ENCODE measurements at places on chromosomes 5 and 9.

GRCh38 chr5:160968480-160968879 lies 116.5 kb upstream of the ATP10B start:
- DNase-seq, result no peak

- no peak for DNase-seq
Observed at GRCh38 chr5:111144352-111144930, 52.3 kb downstream of the WDR36 start.

- DNase-seq, result no peak
Observed at GRCh38 chr9:3151672-3152576, 308.0 kb upstream of the PUM3 start.

DNA sequence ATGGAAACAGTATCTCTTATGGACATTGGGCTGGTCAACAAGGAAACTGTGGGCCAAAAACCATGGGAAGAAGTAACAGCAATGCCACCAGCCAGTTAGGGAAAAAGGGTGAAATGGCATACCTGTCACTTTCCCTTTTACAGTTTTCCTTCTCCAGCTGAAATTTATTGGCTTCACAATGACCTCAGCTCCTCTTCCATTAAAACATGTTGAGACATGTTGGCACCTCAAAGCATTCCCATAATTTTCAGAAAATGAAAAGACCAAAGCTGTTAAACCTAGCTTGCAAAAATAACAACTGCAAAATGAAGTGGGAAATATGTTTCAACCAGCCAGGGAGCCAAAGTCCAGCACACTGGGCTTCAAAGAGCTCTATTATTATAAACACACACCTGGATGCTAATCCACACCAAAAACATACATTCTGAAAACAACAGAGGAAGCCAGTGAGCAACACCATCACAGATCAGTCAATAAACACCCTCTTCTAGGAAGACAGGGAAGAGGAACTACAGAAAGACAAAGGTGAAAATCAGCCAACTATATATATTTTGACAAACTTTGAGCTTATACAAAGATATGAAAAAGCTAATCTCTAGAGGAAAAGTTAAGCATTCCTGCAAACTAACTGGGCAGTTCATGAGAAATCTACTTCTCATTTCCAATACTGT lies 78.4 kb upstream of the PTGER4 start:
- no peak for DNase-seq

GRCh38 chr9:105373723-105374122 lies 74.1 kb upstream of the FSD1L start:
- no peak for DNase-seq

DNA sequence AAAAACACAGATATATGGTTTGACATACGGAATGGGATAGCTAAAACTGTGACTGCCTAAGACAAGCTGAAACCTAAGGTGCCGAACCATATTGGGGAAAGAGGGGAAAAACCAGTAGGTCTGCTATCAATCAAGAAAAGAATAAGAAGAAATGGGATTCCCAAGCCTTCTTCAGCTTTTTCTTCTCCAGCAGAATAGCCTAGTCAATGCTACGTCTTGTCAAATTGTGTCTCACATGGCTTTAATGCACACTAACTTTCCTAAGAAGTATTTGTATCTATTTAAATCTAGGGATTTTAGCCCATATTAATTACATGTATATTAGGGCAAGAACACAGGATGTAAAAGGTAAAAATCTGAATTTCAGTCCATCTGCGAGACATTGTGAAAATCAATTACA lies 797 bp upstream of the FBXO38 start:
- no peak for DNase-seq

DNA sequence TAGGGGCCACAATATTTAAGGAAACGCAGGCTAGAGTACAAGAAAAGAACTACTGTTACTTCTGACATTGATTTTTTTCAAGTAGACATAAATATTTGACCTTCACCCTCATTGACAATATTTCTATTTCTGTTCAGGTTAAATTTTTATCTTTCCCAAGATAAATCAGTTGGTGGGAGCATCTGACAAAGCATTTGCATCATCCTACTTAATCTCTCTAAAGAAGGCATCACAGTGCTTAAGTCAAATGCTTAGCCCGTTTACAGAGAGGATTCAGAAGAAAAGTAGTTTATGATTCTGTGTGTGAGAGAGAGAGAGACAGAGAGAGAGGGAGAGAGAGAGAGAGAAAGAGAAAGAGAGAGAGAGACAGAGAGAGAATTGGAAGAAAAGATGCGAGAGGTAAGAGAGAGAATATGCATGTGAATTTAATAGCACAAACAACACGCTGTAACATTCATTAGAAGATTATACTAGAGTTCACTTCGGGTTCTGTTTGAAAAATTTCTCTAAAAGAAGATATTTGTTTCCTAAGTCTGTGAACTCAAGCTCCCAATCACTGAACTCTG lies 1093.3 kb upstream of the CDH6 start:
- no peak for DNase-seq

DNA sequence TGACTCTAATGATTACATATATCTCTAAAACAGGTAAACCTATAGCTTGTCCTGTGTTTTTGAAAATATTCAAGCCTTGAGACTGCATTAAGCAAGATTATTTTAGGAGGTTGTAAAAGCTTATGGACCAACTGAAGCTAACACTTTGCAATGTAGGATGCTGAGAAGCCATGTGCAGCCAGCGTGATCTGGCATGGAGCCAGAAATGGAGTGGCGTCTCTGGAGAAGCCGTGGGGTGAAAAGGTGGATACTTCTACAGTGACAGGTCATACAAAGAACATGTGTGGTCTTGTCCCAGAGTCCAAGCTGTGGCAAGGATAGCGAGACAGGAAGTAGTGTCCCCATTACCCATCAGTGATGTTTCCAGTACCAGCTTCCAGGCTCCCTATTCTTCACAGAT lies 100.8 kb upstream of the CD180 start:
- no peak for DNase-seq

- no peak for DNase-seq
Observed at GRCh38 chr5:146291421-146292074, 47.1 kb upstream of the POU4F3 start.

- DNase-seq, result no peak
Observed at GRCh38 chr5:149932445-149933350, 11.9 kb downstream of the PDE6A start.

DNA sequence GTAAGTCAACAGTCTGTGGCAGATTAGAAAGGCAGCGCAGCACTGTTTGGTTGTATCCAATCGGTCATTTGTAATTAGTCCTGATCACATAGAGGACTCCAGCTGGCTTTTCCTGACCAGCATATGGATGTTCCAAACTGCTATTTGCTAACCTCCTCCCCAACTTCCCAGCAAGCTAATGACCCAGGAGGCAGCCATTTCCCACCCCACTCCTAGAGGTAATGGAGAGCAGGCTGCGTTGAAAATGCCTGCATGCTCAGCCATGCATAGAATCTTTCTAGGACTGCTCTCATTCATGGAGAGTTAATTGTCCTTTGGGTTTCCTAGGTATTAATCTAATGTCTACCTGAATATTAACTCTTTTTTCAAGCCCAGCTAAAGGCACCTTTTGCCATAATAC lies 850.6 kb upstream of the WWC1 start:
- DNase-seq, result no peak

GRCh38 chr5:69326365-69326764 lies 6.2 kb downstream of the CCDC125 start:
- no peak for DNase-seq

DNA sequence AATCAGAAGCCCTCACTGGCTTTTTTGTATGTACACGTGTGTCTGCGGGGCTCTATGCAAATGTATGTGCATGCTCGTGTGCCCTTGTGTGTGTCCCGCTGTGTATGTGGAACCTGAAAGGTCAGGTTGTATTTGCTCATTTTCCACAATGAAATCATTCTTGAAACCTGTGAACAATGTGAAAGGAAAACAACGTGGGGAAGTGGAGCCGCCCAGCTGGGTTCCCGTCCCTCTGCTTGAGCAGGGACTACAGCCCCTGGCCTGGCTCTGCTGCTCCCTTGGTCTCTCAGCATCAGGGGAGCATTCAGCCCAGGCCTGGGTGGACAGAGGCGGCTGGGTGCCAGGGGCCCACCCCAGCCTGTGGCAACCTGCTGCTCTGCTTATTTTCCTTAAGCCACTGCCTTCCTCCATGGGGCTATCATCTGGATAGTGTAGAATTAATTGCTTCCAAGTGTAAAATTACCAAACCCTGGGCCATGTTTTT lies 3.0 kb downstream of the ECSCR start:
- no peak for DNase-seq

- no peak for DNase-seq
Observed at GRCh38 chr9:75023846-75024245, 4.2 kb downstream of the CARNMT1 start.

- no peak for DNase-seq
Observed at GRCh38 chr5:132375957-132376356, 6.4 kb downstream of the SLC22A5 start.

GRCh38 chr5:821504-821903 lies 29.3 kb downstream of the ZDHHC11 start:
- no peak for DNase-seq

DNA sequence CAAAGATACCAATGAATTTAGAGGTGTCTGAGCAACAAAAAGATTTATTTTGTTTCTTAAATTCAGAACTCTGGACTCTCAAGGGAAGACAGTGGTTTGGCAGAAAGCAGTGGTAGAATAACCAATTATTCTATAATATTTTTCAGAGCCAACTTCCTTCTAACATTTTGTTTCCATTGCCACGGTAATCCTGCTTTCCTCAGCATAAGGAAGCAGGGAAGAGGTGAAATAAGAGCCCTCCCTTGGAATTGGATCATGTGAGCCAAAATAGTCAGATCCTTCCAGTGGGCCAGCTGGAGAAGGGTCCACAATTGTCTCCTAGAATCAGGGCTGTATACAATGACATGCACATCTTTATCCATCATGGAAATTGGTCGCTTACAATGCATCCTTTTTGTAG lies 130.0 kb upstream of the MAP1B start:
- no peak for DNase-seq

DNA sequence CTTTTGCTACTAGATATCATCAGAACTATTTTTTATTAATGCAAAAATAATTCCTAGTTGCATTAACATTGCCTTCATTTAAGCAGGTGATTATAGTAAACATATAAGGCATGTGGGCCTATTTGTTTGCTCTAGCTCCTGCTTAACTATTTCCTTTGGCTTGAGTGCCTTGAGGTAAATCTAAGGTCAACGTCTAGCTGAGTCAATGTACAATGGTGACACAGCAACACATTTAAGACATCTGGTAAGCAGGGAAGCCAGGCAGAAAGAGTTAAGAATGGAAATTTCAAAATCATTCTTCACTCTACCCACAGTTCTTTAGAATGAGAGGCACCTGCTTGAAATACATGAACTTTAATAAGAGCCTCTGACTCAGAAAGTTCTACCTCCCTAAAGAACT lies 111.9 kb upstream of the FST start:
- no peak for DNase-seq

DNA sequence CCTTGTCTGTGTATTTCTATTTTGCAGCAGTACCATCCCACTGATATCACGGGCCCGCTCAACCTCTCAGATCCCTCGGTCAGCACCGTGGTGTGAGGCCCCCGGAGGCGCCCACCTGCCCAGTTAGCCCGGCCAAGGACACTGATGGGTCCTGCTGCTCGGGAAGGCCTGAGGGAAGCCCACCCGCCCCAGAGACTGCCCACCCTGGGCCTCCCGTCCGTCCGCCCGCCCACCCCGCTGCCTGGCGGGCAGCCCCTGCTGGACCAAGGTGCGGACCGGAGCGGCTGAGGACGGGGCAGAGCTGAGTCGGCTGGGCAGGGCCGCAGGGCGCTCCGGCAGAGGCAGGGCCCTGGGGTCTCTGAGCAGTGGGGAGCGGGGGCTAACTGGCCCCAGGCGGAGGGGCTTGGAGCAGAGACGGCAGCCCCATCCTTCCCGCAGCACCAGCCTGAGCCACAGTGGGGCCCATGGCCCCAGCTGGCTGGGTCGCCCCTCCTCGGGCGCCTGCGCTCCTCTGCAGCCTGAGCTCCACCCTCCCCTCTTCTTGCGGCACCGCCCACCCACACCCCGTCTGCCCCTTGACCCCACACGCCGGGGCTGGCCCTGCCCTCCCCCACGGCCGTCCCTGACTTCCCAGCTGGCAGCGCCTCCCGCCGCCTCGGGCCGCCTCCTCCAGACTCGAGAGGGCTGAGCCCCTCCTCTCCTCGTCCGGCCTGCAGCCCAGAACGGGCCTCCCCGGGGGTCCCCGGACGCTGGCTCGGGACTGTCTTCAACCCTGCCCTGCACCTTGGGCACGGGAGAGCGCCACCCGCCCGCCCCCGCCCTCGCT lies 1.9 kb downstream of the LRRC26 start:
- DNase-seq, result no peak

DNA sequence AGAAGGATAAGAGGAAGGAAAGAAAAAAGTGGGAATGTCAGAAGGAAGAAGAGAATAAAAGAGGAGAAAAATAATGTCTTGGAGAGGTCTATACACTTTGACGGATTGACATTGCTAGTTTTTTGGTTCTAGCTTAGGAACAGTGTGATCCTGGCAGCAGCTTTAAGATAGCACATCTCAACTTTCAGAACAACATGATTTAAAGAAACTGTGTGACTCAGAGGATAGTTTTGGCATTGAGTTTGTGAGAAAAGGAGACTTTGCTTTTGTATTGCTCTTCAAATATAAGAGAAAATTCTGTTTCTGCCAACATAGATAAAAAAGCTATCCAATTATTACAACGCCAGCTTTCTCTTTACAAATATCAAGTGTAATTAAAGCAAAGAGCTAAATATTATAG lies 260.7 kb upstream of the ARRDC3 start:
- no peak for DNase-seq

- no peak for DNase-seq
Observed at GRCh38 chr9:11235061-11235460, 622.3 kb upstream of the PTPRD start.

GRCh38 chr9:33273266-33273971 lies 8.6 kb downstream of the CHMP5 start:
- no peak for DNase-seq

DNA sequence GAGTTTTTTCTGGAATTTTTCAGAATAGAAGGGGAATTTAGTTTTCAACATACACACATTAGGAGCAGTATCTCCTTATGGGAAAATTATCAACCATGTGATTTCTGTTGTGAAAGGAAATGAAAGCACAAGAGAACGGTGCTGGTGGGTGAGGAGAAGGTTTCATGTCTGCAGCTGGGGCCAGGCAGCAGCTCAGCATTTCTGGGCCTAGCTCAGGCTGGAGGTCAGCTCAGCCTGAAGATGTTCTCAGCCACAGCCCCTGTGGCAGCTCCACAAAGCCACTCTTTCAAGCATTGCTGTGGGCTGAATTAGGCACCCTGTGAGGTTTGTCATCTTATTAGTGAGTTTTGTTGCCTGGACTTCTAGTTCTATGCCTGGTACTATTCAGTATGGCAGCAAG lies 90.3 kb downstream of the DIRAS2 start:
- no peak for DNase-seq

All from NCI-H446 treated with DMSO at 0.1 percent for 48 hours (cell line).